ENCODE measurements at places on chromosomes 1 and 21. TPM values are rescaled to one million over a fixed set of nuclear protein-coding genes. Genes with fewer than 3 reads are reported as not detected.

DNA sequence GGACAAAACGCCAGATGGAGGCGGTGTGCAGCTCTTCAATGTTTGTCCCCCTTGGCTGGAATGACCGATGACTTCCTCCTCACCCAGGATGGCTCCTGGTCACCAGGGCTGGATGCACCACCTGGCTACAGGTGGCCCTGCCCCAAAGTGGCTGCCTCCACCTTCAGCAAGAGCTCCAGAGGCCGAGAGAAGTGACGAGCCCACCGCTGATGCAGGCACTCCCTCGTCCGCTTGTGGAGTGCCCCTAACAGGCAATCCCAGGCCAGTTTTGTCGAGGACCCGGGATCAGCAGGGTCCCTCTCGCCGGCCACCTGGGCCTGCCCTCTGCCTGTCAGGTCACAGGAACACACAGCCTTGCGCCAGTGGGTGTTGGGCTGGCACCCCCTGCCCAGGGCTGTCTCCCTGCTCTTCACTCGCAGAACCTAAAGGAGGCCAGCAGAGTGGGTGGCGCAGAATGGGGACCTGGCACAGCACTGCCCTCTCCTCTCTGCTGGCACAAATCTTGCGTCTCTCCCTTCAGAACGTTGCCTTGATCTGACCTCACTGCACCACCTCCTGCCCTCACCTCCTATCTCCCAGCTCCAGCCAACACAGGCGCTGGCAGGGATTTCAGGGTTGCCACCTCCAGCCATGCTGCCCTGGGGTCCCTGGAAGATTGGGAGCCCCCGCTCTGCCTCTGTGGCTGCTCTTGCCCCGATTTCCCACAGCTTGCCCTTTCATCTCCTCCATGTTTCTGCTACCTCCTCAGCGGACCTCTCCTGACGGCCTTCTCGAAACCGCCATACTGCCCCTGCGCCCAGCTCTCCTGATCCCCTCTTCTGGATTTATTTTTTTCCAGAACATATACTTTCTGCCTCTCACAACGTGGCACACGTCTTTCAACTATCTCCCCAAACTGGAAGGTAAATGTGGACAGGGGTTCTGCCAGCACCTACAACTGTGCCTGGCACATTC is 38.6 kb downstream of the SLC45A1 start:
- H3K4me3 ChIP-seq: no peak overlapping the region
- no peaks in the 10 kb centered on the region for H3K36me3 ChIP-seq
- no peaks in the 10 kb centered on the region for H3K4me1 ChIP-seq
- no peaks in the 10 kb centered on the region for H3K27me3 ChIP-seq

GRCh38 chr1:44707959-44708831 is 22.8 kb downstream of the RNU5D-1 start:
- H3K36me3 ChIP-seq: no peaks in the 10 kb centered on the region
- H3K4me3 ChIP-seq: no peak overlapping the region
- DNase-seq: peak; percentile 25
- H3K4me1 ChIP-seq: no peaks in the 10 kb centered on the region
- no peak overlapping the region for H3K27ac ChIP-seq

DNA sequence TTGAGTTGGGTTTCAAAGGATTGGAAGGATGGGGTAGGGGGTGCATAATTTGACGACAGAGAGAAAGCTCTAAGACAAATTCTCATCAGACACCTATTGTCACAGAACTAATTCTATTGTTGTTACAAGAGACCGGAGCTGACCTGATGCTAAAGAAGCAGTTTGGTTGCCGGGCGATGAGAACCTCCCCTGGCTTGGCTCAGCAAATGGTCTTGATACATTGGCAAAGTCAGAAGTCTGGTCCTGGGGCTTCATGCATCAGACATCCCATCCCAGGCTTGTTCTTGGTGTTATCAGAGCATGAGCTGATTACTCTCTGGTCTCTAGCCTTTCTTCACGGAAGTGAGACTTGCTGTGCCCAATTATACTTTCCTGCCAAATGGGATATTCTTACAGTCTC is 15.4 kb downstream of the TRIM67 start:
- no peak overlapping the region for H3K4me3 ChIP-seq
- DNase-seq: no peak
- H3K27me3 ChIP-seq: peaks cover 6% of the 10 kb centered on the region
- no peaks in the 10 kb centered on the region for H3K36me3 ChIP-seq
- no peak overlapping the region for H3K27ac ChIP-seq

DNA sequence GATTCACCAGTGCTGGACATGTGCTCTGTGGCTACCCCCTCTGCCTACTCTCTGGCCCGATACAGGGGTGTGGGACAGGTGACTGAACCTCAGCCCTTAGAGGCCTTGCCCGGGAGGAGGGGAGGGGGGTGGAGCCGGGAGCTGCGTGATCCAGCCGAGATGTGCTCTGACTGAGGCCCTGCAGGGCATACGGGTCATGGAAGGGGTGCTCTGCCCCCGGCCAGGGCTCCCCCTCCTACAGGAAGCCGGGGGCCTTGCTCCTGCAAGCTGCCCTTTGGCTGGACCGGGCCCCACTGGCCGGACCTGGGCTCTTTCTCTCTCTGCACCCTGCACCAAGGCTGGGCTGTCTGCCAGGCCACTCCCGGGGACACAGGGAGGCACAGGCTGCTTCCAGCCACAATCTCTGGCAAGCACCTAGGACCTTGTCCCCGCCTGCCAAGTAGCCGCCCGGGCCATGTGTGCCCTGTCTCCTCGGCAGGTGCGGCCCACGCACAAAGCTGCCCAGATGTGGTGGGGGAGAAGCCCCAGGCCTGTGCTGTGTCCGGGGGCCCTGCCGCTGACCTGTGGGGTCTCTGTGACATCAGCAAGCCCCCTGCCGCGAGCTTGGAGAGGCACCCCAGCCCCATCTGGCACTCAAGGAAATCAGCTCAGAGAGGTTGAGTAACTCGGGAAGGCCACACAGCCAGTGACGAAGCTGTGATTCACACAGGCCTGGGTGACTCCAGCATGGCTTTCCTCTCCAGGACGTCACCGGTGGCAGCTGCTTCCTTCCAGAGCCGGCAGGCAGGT is 1.5 kb downstream of the SCNN1D start:
- H3K27me3 ChIP-seq: no peaks in the 10 kb centered on the region
- H3K36me3 ChIP-seq: no peaks in the 10 kb centered on the region
- H3K4me1 ChIP-seq: no peaks in the 10 kb centered on the region
- no peak for DNase-seq
- H3K27ac ChIP-seq: no peak overlapping the region
- no peak overlapping the region for H3K4me3 ChIP-seq

- H3K27me3 ChIP-seq: no peaks in the 10 kb centered on the region
- DNase-seq: peak; percentile 90
- H3K36me3 ChIP-seq: no peaks in the 10 kb centered on the region
- H3K4me1 ChIP-seq: peaks cover 10% of the 10 kb centered on the region
These were observed 184.6 kb upstream of the JUN start for GRCh38 chr1:58968360-58968952.

The LCE1D gene
- not detected for total RNA-seq

Measured in uterus (tissue), 4 donors.